ENCODE measurements at places on chromosomes 2 and 18. TPM values are rescaled to one million over a fixed set of nuclear protein-coding genes. Genes with fewer than 3 reads are reported as not detected.

IGFBP5 gene
- 422 TPM for total RNA-seq

GRCh38 chr2:25548601-25549000 lies 124.8 kb downstream of the DTNB start:
- no peak for DNase-seq
- H3K27me3 ChIP-seq = no peaks in the 10 kb centered on the region
- no peak overlapping the region for H3K4me3 ChIP-seq
- no peaks in the 10 kb centered on the region for H3K4me1 ChIP-seq

- H3K36me3 ChIP-seq = no peaks in the 10 kb centered on the region
- DNase-seq = no peak
- no peaks in the 10 kb centered on the region for H3K4me1 ChIP-seq
- H3K4me3 ChIP-seq = no peak overlapping the region
These were observed 1121.5 kb upstream of the DDX18 start for GRCh38 chr2:116692988-116693387.

GRCh38 chr2:219245899-219246230 lies 586 bp downstream of the STK16 start:
- H3K27ac ChIP-seq = peak overlapping the region; percentile 95
- H3K4me3 ChIP-seq = peak overlapping the region; percentile 94
- no peaks in the 10 kb centered on the region for H3K36me3 ChIP-seq

- H3K36me3 ChIP-seq = no peaks in the 10 kb centered on the region
- H3K4me1 ChIP-seq = no peaks in the 10 kb centered on the region
- H3K4me3 ChIP-seq = no peak overlapping the region
- no peaks in the 10 kb centered on the region for H3K27me3 ChIP-seq
- no peak for DNase-seq
These were observed 7.9 kb upstream of the PDCL3 start for GRCh38 chr2:100554798-100555407.

CHN1 gene
- 23.9 TPM for total RNA-seq

All from astrocyte (in vitro differentiated cells and primary cell).